G401 (cell line): ENCODE measurements at places on chromosomes 1 and 21. TPM values are rescaled to one million over a fixed set of nuclear protein-coding genes. Genes with fewer than 3 reads are reported as not detected.

The HSF2BP gene
- 5.3 and 9.1 TPM in 2 replicates for total RNA-seq

The NR1I3 gene
- total RNA-seq: not detected in 2 replicates

The GRIK1 gene
- not detected in 2 replicates for total RNA-seq

The PERM1 gene
- total RNA-seq: 0.17 TPM in 1 of 2 replicates, not detected in the other

The CFAP107 gene
- total RNA-seq: not detected in 2 replicates

The SMPDL3B gene
- 0.68 and 2.0 TPM in 2 replicates for total RNA-seq

The RCC1 gene
- 116 and 139 TPM in 2 replicates for total RNA-seq

The NEGR1 gene
- 0.03 and 0.06 TPM in 2 replicates for total RNA-seq

The LCE1D gene
- not detected in 2 replicates for total RNA-seq

The RIPPLY3 gene
- total RNA-seq: not detected in 2 replicates

The LINGO4 gene
- not detected in 2 replicates for total RNA-seq

The FCRL4 gene
- total RNA-seq: not detected in 2 replicates

The FAM177B gene
- total RNA-seq: not detected in 2 replicates

The PDZK1IP1 gene
- not detected in 2 replicates for total RNA-seq

The EFNA3 gene
- total RNA-seq: 3.3 and 5.1 TPM in 2 replicates

The ASCL5 gene
- total RNA-seq: 0.20 and 0.62 TPM in 2 replicates

The AIM2 gene
- total RNA-seq: not detected in 2 replicates

The EPHB2 gene
- total RNA-seq: 0.14 and 1.1 TPM in 2 replicates

The KCNT2 gene
- 0.62 and 0.92 TPM in 2 replicates for total RNA-seq

The COG2 gene
- 24.5 and 35.5 TPM in 2 replicates for total RNA-seq

The PTPN14 gene
- total RNA-seq: 8.9 and 9.7 TPM in 2 replicates

The REG4 gene
- total RNA-seq: not detected in 2 replicates

The RIMS3 gene
- total RNA-seq: 8.2 and 8.9 TPM in 2 replicates
